ENCODE measurements at places on chromosomes 13 and 19.

GRCh38 chr19:6568816-6569215 is 22.1 kb downstream of the CD70 start:
- no peak for DNase-seq

DNA sequence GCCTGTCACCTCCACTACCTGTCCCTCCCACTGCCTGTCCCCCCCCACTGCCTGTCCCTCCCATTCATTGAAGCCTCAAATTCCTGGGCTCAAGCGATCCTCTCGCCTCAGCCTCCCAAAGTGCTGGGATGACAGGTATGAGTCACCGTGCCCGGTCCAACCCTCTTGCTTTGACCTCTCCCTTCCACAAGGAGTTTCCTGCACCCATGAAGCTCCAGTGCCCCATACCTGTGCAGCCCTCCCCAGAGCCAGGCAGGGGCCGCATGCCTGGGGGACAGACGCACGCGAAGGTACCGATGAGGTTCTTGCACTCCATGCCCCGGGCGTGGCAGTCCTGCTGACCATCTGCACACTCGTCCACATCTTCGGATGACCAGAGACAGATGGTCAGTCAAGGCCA is 34.3 kb downstream of the CCL25 start:
- no peak for DNase-seq

- peak; percentile 42 for DNase-seq
Observed at GRCh38 chr13:92463134-92463533, 763.5 kb upstream of the GPC6 start.

GRCh38 chr19:6480848-6481415 is 655 bp downstream of the DENND1C start:
- DNase-seq, result no peak

- DNase-seq, result no peak
Observed at GRCh38 chr13:19148561-19148960, 33.1 kb downstream of the TUBA3C start.

GRCh38 chr19:23440207-23440606 is 44.9 kb upstream of the ZNF91 start:
- DNase-seq, result no peak

DNA sequence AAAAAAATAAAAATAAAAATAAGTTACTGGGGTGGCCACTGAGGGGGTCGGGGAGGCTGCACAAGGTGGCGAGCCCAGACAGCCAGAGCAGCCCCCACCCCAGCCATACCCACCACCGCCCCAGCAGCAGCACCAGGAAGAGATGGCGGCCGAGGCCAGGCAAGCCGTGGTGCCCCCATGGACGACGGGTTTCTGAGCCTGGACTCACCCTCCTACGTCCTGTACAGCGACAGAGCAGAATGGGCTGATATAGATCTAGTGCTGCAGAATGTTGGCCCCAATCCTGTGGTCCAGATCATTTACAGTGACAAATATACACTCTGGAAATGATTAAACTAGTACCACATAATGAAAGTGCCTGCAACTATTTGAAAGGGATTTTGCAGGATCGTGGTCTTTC is 71.6 kb upstream of the ZDHHC20 start:
- DNase-seq, result no peak

DNA sequence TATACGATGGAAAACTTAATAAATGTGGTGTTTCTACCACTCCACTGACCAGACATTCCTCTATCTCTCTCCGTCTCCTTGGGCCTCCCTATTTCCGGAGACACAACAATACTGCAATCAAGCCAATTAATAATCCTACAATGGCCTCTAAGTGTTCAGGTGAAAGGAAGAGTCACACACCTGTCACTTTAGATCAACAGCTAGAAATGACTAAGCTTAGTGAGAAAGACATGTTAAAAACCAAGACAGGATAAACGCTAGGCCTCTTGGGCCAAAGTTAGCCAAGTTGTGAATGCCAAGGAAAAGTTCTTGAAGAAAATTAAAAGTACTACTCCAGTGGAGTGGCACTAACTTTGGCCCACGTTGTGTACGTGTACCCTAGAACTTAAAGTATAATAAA is 22.5 kb downstream of the ZDHHC20 start:
- no peak for DNase-seq

GRCh38 chr13:79380997-79381396 is 25.1 kb downstream of the RBM26 start:
- DNase-seq, result no peak

GRCh38 chr13:26051657-26052311 is at the start of gene SHISA2:
Gene SHISA2 (minus strand): TSS chr13:26052016. CDS start chr13:26050975, 1,041 bp downstream.
- peak; percentile 93 for DNase-seq

DNA sequence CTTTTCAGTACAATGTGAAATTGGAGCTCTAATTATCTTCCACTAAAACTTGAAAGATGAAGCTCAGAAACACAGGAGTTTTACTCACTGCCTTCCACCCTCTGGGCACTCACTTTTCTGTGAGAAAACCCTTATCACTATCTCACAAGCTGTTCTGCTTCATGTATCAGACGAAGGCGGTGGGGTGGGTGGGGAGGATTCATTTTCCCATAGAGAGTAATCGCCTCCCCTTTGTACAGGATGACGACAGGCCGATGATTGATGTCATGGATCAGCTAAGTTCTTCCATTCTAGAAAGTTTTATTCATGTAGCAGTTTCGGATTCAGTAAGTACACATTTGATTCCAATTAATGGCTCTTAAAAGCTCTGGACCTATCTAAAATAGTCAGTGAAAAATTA is 139.9 kb downstream of the ZAR1L start:
- DNase-seq, result no peak

DNA sequence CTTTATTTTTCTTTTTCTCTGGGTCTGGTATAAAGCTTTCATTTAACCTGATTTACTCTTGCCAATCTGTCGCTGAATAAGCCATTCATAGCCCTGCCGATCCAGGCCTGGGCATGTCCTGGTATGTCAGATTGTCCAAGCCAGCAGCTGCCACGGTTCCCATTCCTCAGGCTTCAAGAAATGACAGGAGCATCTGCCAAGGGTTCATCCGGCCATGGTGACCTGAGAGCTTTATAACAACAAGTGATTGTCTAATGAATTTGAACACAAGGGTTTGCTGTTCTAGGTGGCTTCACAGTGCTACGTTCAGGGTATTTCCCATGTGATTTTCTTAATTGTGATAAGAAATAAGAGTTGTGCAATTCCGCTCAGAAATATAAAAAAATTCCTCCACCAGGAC is 20.0 kb downstream of the PNMA8A start:
- peak; percentile 44 for DNase-seq

DNA sequence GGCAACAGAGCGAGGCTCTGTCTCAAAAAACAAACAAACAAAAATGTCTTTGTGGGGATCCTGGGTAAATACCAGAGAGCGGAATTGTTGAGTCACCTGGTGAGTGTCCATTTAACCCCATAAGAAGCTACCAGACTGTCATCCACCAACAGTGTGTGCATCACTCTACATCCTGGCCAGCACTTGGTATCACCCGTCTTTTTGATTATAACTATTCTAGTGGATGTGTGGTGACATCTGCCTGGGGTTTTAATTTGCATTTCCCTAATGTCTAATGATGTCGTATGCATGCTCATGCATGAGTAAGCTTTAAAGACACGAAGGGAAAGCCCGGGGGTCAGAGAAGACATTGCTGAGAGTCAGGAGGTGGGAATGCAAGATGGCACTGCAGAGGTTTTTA is 126.7 kb upstream of the MRI1 start:
- no peak for DNase-seq

GRCh38 chr19:30587869-30588268 is 215.7 kb downstream of the ZNF536 start:
- no peak for DNase-seq

GRCh38 chr19:30631033-30631370 is 258.8 kb downstream of the ZNF536 start:
- no peak for DNase-seq

- DNase-seq, result peak; percentile 57
Observed at GRCh38 chr13:34620074-34620850, 321.8 kb upstream of the NBEA start.

DNA sequence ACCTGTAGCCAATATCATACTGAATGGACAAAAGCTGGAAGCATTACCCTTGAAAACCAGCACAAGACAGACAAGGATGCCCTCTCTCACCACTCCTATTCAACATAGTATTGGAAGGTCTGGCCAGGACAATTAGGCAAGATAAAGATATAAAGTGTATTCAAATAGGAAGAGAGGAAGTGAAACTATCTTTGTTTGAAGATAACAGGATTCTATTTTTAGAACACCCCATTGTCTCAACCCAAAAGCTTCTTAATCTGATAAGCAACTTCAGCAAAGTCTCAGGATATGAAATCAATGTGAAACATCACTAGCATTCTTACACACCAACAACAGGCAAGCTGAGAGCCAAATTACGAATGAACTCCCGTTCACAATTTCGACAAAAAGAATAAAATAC is 17.8 kb upstream of the CCNA1 start:
- DNase-seq, result no peak

GRCh38 chr19:30565636-30566035 is 193.5 kb downstream of the ZNF536 start:
- DNase-seq, result no peak

DNA sequence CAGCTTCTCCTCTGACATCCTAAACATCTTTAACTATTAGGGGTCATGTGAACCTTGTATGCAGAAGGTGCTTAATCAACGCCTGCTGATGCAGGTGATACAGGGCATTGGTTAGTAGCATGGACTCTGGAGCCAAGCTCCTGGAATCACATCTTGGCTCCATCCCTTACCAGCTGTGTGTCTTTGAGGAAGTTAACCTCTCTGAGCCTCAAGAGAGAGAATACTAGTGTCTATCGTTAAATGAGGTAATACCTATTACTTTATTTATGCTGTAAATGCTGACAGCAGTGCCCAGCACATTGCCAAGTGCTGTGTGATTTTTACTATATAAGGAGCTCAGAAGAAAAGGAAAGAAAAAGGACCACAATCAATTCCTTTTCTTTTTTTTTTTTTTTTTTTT is 11.2 kb upstream of the SELENOW start:
- no peak for DNase-seq

DNA sequence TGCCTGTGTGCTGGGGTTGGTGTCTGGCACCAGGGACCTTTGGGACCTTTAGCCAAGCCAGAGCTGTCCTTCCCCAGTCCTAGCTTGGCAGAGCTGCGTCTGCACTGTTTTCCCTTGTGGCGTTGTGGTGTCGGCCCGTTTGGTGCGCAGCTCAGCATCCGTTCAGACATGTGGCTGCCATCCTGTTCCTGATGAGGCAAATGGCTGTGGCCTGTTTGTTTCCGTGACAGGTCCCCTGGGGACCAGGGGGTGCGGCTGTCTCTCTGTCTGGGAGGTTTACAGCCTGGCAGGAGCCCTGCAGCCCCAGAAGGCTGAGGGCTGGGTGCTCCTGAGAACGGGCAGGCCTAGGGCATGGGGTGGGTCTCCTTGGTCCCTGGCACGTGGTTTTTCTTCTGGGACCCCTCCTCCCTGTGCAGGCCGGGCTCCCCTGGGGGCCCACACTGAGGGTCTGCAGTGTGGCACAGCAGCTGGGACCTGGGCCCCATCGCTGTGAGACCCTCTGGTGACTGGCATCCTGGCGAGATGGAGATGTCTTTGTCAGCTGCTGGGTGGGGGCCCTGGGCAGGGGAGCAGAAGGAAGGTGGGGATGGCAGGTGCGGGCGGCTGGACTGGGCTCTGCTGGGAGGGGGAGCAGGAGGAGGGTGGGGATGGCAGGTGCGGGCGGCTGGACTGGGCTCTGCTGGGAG is 4.0 kb downstream of the SPPL2B start:
- DNase-seq, result peak; percentile 60

DNA sequence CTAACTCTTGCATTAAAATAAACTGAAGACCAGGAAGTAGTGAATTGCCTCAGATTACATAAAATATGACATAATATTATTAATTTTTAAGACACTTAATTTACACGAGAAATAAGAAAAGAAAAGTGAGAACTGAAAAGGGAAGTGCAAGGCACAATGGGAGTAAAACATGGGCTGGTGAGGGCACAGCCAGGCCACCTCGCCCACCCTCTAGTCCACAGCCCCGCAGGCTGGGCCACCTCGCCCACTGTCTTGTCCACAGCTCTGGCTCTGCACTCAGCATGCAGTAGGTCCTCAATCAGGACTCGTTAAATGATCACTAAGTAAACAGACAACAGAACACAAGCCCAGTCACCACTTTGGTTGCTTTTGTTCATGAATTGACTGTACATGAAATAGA is 67.8 kb upstream of the ARHGEF7 start:
- no peak for DNase-seq

GRCh38 chr13:103948426-103948825 is 882.2 kb upstream of the SLC10A2 start:
- no peak for DNase-seq

GRCh38 chr13:48278806-48279205 is 24.7 kb upstream of the RB1 start:
- no peak for DNase-seq

DNA sequence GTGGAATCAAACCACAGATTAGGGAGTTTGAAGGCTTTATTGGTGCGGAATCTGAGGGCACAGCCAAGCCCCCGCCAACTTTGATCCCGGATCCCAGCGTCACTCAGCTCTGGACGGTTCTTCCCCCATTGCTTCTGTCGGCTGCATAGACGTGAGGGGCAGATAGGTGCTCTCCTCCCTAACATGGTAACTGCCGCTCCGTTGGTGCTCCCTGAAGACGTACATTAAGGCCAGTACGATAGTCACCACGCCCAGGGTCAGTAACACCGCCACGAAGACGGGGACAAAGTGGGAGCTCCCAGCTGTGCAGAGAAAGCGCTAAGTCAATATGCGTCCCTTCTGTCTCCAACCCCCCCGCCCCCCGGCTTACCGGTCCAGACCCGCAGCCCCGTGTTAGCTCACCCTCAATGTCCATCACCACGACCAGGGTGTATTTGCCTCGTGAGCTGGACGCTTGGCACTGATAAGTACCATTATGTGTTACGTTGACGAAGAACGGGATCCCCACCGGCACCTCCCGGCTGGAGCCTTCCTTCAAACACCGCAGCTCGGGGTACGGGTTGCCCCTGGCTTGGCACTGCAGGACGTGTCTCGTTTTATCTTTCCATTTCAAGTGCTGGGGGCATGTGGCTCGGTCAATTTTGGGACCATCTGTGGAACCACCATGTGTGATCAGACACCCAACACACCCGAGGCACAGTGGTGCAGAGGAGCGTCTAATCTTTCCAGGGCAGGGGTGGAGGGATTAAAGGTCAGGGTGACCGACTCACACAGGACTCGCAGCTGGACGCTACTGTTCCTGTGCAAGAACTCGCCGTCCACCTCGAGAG is 644 bp upstream of the RAVER1 start:
- no peak for DNase-seq

- DNase-seq, result no peak
Observed at GRCh38 chr19:48742096-48742495, 1.7 kb upstream of the RASIP1 start.

DNA sequence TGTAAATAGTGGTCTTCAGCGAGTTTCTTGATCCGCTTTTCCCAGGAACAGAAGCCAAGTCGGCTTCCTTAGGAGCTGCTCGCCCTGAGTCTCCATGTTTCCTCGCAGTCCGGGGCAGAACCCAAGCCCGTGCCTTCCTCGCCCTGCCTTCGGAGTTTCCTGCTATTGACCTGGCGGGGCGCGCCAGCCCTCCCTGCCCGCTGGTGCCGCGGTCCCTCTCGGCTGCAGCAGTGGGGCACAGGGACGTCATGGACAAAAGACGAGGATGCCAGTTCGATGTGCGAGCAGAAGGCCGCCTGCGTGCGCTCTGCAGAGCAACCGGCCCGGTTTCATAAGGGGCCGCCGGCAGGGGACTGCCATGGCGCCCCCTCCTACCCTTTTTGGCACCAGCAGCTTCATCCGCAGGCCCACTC is 156.6 kb downstream of the TM9SF2 start:
- no peak for DNase-seq

All from retina (tissue), 1 donor.